ENCODE measurements at places on chromosomes 7 and 10.

- no peak for DNase-seq
These were observed 241.0 kb downstream of the WDR11 start for GRCh38 chr10:121091961-121092719.

DNA sequence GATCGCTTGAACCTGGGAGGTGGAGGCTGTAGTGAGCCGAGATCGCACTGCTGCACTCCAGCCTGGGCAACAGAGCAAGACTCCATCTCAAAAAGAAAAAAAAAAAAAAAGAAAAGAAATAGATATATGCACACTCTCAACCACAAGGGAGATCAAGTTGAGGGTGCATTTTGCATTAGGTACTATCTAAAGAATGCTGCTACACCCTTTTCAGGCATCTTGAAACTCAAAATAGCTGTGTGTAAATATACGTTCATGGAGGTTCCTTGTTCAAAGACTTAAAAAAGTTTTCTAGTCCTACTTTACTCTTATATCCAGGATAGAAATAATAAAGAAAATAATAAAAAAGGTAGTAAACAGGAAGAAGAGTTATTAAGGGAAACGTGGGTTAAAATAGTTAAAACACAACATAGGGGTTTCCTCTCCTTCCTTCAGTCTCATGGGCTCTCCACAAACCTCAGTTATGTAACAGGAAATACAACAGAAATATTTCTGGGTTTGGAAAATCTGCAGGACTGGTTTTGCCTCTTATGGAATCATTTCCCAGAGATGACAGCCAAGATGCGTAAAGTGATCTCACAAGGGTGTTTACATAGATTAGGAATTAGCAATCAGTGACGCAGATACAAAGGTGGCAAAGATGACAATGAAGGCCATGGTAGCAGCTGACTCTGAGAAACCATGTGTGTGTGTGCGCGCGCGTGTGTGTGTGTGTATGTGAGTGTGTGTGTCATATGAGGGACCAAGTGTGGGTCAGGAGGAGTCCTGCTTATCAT, 15.1 kb downstream of the STEAP4 start:
- no peak for DNase-seq

DNA sequence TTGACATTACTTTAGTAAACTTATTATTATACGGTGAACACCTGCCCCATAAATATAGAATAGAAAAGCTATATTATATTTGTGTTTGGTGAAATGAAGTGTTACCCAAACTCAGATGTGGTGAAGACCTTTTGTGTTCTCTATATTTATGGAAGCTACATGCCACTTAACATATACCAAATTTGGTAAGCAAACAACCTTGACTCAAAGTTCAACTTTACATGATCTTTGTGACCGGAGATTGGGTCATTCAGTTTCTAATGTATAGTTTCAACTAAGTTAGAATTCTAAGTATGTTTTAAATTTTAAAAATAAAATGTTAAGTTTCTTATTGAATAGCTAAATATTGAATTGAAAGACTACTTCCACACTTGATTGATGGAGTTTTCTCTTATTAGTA, 288.6 kb upstream of the SEMA3D start:
- no peak for DNase-seq

DNA sequence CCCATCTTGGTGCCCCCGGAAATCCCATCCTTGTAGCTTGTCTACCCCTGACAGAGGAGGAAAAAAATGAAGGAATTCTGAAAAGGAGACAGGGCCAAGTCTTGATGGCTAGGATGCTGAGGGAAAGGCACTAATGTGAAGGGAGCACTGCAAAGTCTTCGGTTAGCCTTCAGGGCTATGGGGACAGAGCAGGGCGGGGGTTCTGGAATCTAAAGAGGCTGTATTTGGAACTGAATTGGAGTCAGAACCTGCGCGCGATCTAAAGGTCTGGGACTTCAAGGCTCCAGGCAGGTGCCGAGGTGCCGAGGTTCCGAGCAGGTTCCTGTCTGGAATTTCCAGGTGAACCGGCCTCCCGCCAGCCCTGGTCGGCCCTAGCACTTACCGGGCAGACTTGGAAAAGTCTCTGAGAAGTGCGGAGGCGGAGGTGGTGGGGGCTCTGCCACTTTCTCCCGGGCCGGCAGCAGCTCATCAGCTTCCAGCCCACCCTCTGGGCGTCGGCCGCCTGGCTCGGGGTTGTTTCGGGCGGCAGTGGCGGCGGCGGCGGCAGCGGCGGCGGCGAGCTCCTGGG, 781 bp downstream of the GBX1 start:
- no peak for DNase-seq

- no peak for DNase-seq
These were observed 499.3 kb downstream of the INHBA start for GRCh38 chr7:41203542-41203941.

DNA sequence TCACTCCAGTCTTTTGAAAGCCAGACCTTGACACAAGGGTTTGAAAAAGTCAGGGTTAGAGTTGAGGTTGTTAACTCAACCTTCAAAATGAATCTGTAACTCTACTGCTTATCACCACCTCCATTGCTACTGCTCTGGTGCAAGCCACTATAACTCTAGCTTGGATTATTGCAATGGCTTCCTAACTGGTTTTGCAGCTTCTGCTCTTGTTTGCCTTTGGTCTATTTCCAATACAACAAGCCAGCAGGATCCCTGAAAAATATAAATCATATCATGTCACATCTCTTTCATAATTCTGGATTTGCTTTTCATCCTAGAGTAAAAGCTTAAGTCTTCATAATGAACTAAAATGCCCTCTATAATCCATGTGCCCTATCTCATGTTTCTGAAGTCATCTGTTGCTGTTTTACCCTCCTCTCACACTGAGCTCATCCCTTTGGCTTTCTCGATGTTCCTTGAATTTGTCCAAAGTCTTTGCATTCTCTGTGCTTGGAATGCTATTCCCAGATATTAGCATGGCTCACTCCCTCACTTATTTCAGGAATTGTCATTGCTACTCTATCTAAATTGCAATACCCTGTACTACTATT, 10.9 kb downstream of the TAS2R60 start:
- no peak for DNase-seq

DNA sequence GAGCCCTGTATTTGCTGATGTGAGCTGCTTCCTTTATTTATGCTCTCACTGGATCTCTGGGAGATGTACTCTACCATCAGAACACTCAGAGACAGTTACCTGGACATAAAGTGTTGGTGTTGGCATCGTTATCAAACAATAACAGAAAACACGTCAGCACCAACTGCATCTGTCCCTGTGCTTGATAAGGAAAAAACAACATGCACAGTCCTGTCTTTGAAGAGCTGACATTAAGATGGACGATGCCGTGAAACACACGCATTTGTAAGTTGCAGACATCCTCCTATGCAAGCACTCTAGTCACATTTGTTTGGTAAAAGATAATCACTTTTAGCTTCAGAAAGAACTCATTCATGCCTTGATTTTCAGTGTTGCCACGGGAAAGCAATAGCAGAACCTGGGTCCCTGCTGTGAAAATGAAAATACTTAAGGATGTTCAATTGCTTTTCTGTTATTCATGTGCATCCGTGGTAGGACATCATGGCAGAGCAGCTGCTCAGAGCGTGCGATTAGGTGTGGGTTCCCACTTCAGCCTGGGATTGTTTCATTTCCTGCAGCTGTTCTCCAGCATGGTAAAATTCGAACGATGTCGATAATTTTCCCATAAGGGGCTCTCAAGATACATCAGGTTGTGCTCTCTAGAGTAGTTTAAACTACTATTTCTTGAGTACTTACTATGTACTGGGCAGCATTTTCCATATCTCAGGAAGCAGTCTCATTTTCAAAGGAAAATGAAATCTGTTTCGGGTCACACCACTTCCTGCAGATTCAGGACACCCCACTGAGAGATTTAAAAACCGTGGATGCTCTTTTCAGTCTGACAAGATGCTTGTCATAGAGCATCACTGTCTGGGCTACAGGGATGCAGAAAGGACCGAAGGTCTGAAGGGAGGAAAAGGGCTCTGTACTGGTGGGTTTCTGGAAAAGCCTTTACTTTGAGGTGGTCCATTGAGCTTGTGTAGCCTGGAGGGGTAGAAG, 248.7 kb downstream of the CAMK1D start:
- DNase-seq, result no peak

DNA sequence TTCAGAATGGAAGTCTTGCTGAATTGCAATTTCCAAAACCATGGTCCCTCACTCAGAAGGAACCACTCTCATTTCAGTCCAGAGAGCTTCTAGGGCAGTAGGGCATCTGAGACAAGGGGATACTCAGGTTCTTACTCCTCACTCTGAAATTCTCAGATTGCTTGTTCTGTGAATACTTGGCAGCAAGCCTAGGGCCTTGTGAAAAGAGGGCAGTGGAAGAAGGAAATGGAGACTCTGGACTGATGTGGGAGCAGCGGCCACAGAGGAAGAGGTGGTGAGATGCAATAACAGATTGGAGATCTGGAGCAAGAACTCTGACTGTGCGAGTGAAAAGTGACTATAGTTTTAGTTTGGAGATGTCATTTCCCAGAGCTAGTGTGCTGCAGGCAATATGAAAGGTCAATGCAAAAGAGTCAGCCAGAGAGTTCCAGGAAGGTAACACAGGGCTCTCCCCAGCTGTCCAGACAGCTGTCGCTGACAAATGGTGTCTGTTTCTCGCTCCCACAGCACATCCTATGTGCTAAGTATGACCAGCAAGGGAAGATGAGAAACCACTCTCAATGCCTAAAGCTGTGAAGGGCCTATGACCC, 291.6 kb upstream of the KIAA1217 start:
- no peak for DNase-seq

DNA sequence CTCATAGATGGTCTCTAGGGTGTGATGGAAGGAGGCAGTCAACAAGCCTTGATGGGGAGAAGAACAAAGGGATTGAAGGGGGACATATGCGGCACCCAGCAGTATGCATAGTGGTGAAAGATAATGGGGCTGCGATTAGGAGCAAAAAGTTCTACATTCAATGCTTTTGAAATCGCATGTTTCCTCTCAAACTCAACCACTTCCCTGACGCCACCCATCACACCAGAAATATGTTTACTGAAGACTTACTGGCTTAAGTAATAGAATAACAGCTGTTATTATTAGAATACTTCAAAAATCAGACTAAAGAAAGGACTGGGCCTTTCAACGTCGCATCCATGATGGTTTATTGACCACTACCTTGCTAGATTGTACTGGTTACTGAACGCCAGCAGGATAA, 31.5 kb downstream of the MKRN1 start:
- DNase-seq, result no peak

GRCh38 chr10:49628599-49628998, 14.8 kb downstream of the CHAT start:
- DNase-seq, result no peak

GRCh38 chr10:48306870-48307710, 613 bp downstream of the MAPK8 start:
- peak; percentile 62 for DNase-seq

- DNase-seq, result no peak
These were observed 27.1 kb upstream of the SAR1A start for GRCh38 chr10:70197235-70197945.

Measured in ELR (cell line).